ENCODE measurements at places on chromosomes 5 and 9. TPM values are rescaled to one million over a fixed set of nuclear protein-coding genes. Genes with fewer than 3 reads are reported as not detected.

ANKRD31 gene
- under 0.01 TPM for total RNA-seq

LHX3 gene
- total RNA-seq = not detected

CER1 gene
- 1.8 TPM for total RNA-seq

DMRT1 gene
- not detected for total RNA-seq

TAS2R1 gene
- not detected for total RNA-seq

POU5F2 gene
- 0.35 TPM for total RNA-seq

OXCT1 gene
- 41.3 TPM for total RNA-seq

DNA sequence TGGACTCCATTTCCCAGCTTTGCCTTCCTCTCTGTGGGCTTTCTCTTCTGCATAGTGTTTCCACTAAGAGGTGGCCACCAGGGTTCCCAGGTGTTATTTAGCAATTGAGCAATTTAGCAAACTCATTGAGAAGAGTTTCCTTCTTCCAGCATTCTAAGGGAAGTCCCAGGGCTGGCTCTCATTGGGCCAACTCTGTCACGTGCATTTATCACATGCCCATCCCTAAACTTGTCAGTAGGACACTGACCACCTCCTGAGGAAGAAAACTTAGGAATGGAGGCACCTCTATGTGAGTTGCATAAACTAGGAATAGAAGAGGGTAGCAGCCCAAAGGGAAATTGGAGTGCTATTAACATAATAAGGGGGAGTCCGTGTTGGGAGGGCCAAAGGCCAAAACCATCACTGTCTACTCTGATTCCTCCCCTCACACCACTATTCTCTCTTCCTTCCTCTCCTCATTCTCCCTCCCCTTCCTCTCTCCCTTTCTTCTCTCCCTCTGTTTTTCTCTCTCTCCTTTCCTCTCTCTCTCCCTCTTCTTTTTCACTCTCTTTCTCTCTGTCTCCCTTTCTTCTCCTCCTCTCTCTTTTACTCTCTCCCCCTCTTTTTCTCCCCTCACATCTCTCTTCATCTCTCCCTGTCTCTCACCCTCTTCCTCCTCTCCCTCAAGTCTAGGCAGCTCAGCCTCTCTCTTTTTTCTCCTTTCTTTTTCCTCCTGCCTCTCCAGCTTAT, 213.4 kb downstream of the PALM2AKAP2 start:
- no peaks in the 10 kb centered on the region for H3K4me1 ChIP-seq
- no peak for DNase-seq
- H3K4me3 ChIP-seq = no peak overlapping the region

- no peaks in the 10 kb centered on the region for H3K36me3 ChIP-seq
- H3K4me3 ChIP-seq = no peak overlapping the region
- H3K27ac ChIP-seq = no peak overlapping the region
- no peak for DNase-seq
- no peaks in the 10 kb centered on the region for H3K4me1 ChIP-seq
- H3K27me3 ChIP-seq = no peaks in the 10 kb centered on the region
Observed at GRCh38 chr9:29514336-29514735, 1941.1 kb upstream of the C9orf72 start.

DNA sequence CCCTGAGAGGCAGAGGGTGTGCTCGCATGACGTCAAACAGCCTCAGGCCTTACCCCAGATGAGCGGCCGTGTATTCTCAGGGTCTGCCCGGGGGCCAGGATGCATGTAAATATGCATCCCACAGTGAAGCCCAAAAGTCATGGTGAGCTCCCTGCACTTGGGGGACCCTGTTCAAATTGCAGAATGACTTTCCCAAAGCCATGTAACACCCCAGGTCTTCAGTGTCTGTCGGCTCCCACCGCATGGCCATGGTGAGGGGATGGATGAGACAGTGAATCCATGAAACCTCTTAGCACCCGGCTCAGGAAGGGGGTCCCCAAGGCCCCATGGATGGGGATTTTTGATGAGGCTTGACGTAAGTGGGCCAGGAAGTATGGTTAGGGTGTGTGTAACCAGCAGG, 9.3 kb upstream of the COL5A1 start:
- DNase-seq = no peak
- no peak overlapping the region for H3K27ac ChIP-seq
- H3K27me3 ChIP-seq = no peaks in the 10 kb centered on the region
- no peaks in the 10 kb centered on the region for H3K4me1 ChIP-seq
- H3K36me3 ChIP-seq = no peaks in the 10 kb centered on the region

GRCh38 chr5:126373375-126374108, 49.7 kb upstream of the GRAMD2B start:
- DNase-seq = no peak
- no peak overlapping the region for H3K4me3 ChIP-seq
- H3K4me1 ChIP-seq = peaks cover 8% of the 10 kb centered on the region
- no peaks in the 10 kb centered on the region for H3K27me3 ChIP-seq
- H3K36me3 ChIP-seq = no peaks in the 10 kb centered on the region

DNA sequence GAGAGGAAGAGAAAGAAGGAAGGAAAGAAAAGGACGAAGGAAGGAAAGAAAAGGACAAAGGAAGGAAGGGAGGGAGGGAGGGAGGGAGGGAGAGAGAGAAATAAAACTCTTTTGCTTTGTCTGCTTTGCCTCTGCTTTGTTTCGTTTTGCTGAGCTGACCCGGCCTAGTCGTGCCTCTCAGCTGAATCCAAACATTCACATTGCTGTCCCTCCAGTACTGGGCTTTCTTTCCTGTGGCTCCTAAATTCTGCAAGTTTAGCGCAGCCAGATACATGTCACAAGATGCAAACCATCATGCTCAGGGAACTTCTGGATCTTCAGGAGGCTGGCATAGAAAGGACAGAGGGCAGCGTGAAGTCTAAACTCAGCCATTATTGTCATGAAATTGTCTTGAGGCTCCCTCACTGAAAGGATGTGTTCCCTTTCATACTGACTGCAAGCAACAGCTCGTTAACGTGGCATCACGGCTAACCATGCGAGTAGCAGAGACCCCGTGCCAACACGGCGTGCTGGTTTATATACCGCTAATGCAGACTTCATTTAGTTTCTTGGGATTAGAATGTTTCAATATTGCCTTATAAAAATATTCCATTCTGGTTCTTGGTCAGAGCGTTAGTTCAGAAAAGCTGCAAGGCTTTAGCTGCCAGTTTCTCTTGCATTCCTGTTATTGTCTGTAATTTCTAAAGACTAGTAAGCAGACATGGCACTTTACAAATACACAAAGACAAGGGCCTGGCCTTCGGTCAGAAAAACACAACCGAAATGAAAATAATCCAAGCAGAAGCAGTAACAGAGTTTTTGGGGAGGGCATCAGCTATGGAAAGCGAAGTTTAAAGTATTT, 94.2 kb downstream of the TMEM174 start:
- no peak overlapping the region for H3K4me3 ChIP-seq
- no peak overlapping the region for H3K27ac ChIP-seq
- no peaks in the 10 kb centered on the region for H3K4me1 ChIP-seq
- DNase-seq = no peak
- H3K36me3 ChIP-seq = no peaks in the 10 kb centered on the region

GRCh38 chr9:4684820-4685219, 5.5 kb downstream of the CDC37L1 start:
- H3K27ac ChIP-seq = no peak overlapping the region
- H3K27me3 ChIP-seq = no peaks in the 10 kb centered on the region
- DNase-seq = no peak
- H3K4me3 ChIP-seq = no peak overlapping the region
- H3K4me1 ChIP-seq = peaks cover 13% of the 10 kb centered on the region

DNA sequence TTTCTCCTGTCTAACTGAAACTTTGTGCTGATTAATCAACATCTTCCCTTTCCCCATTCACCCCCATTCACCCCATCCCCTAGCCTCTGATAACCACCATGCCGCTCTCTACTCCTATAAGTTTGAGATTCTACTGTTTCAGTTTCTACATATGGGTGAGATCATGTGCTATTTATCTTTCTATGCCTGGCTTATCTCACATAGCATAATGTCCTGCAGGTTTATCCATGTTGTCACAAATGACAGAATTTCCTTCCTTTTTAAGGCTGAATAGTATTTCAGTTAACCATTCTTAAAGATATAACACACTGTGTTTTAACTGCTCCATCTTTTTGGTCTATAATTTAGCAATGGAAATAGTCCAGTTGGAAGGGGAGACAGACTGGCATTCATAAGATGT, 205.1 kb downstream of the SNCAIP start:
- DNase-seq = no peak
- H3K27me3 ChIP-seq = peaks cover 25% of the 10 kb centered on the region
- no peaks in the 10 kb centered on the region for H3K4me1 ChIP-seq
- no peak overlapping the region for H3K27ac ChIP-seq

GRCh38 chr9:90423661-90424193, 218.9 kb downstream of the DIRAS2 start:
- no peaks in the 10 kb centered on the region for H3K36me3 ChIP-seq
- no peaks in the 10 kb centered on the region for H3K27me3 ChIP-seq
- no peak overlapping the region for H3K4me3 ChIP-seq
- no peak for DNase-seq
- H3K27ac ChIP-seq = no peak overlapping the region

- DNase-seq = no peak
- H3K4me3 ChIP-seq = no peak overlapping the region
- no peaks in the 10 kb centered on the region for H3K4me1 ChIP-seq
- no peaks in the 10 kb centered on the region for H3K36me3 ChIP-seq
- no peaks in the 10 kb centered on the region for H3K27me3 ChIP-seq
Observed at GRCh38 chr5:54629115-54629514, 111.6 kb downstream of the SNX18 start.

- no peak overlapping the region for H3K27ac ChIP-seq
- H3K4me3 ChIP-seq = no peak overlapping the region
- H3K27me3 ChIP-seq = no peaks in the 10 kb centered on the region
- no peaks in the 10 kb centered on the region for H3K36me3 ChIP-seq
Observed at GRCh38 chr5:142939006-142939405, 168.8 kb downstream of the ARHGAP26 start.

DNA sequence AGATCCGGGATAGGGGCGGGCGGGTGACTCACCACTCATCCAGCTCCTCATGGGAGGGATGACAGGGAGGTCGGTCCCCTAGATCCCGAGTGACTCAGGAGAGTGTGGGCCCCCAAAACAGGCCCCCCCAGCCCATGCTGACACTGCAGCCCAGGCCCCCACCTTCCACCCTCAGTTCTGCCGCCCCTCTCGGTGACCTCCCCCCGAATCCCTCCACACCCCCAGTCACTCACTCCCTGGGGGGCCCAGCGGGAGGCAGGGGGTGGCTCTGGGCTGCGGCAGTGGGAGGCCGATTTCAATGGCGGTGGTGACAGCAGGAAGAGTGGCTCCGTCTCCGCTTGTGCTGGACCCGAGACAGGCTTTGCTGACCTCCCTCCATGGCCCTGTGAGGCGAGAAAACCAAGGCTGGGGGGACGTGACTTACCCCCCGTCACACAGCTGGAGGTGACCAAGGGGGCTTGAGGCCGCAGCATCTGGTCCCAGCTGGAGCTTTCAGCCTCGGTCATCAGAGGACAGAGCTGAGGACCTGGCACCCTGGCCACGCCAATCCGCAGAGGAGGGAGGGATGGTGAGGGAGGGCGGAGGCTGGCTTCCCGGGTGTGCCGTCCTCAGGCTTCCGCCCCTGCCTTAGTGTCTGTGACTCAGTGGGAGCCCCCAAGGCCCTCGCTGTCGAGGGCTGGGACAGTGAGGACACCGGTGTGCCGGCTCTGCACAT, 9.0 kb downstream of the GPSM1 start:
- H3K4me3 ChIP-seq = no peak overlapping the region
- H3K36me3 ChIP-seq = peaks cover 6% of the 10 kb centered on the region
- no peaks in the 10 kb centered on the region for H3K4me1 ChIP-seq
- H3K27ac ChIP-seq = no peak overlapping the region
- no peaks in the 10 kb centered on the region for H3K27me3 ChIP-seq
- no peak for DNase-seq

- H3K27me3 ChIP-seq = no peaks in the 10 kb centered on the region
- H3K4me1 ChIP-seq = no peaks in the 10 kb centered on the region
- no peaks in the 10 kb centered on the region for H3K36me3 ChIP-seq
- H3K4me3 ChIP-seq = no peak overlapping the region
Observed at GRCh38 chr5:158716668-158717067, 383.0 kb downstream of the EBF1 start.

DNA sequence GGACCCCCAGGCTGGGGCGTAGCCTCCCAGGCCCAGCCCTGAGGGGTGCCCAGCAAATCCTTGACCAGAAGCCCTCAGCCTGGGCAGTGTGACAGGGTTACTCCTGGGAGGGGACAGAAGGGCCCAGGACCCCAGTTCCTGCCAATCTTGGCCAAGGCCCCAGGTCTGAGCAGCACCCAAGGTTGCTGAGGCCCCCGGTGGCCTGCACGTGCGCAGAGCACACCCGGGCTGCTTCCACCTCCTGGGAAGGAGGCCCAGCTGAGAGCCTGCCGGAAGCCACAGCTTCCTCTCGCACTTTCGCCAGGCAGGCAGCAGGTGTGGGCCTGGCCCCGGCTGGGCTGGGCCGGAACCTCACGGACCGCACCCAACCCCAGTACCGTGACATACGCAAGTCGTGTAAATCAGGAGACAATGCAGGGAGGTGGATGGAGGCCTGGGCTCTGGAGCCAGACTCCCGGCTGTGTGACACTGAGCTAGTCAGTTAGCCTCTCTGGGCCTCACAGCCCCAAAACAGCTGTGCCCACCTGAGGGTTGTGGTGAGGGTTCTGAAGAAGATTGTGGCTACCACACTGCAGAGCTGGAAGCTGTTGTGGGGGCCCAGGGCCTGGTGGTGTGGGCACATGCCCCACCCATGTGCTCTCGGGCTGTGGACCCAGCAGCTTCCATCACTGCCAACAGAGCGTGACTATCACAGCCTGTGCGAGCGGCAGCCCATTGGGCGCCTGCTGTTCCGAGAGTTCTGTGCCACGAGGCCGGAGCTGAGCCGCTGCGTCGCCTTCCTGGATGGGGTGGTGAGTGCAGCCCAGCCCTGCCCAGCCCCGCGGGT, 5.1 kb downstream of the GRK6 start:
- H3K27ac ChIP-seq = no peak overlapping the region
- H3K36me3 ChIP-seq = peaks cover 39% of the 10 kb centered on the region
- H3K4me3 ChIP-seq = no peak overlapping the region
- H3K4me1 ChIP-seq = no peaks in the 10 kb centered on the region
- no peak for DNase-seq

- H3K27me3 ChIP-seq = no peaks in the 10 kb centered on the region
- H3K4me1 ChIP-seq = no peaks in the 10 kb centered on the region
- DNase-seq = no peak
- no peak overlapping the region for H3K27ac ChIP-seq
Observed at GRCh38 chr9:125176636-125177035, 13.0 kb downstream of the PPP6C start.

GRCh38 chr5:10333154-10334006, 20.1 kb upstream of the MARCHF6 start:
- H3K27ac ChIP-seq = no peak overlapping the region
- H3K27me3 ChIP-seq = peaks cover 75% of the 10 kb centered on the region
- peak; percentile 59 for DNase-seq
- H3K36me3 ChIP-seq = no peaks in the 10 kb centered on the region
- peak overlapping the region; percentile 62 for H3K4me3 ChIP-seq

DNA sequence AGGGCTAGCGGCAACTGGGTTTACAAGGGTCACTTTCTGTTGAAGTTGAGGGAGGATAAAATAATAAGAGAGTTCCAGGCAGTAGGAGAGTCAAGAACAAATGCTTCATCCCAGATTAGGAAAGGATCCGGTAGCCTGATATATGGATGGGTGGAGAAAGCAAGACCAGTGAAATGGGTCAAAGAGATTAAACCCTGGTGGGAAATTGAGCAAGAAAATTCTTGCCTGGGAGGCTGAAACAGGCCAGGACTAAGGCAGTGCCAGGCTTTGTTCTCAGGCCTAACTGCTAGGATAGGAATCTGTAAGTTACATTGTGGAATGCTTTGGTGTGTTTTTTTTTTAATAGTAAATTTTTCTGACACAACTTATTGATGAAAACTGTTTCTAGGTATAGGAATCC, 257.4 kb upstream of the RFX3 start:
- H3K36me3 ChIP-seq = no peaks in the 10 kb centered on the region
- H3K27me3 ChIP-seq = no peaks in the 10 kb centered on the region
- H3K4me3 ChIP-seq = no peak overlapping the region
- no peak overlapping the region for H3K27ac ChIP-seq
- no peaks in the 10 kb centered on the region for H3K4me1 ChIP-seq
- no peak for DNase-seq

- peaks cover 65% of the 10 kb centered on the region for H3K4me1 ChIP-seq
- DNase-seq = no peak
- H3K36me3 ChIP-seq = no peaks in the 10 kb centered on the region
- H3K4me3 ChIP-seq = no peak overlapping the region
Observed at GRCh38 chr5:125413496-125414274, 667.2 kb upstream of the ZNF608 start.

All from cardiac muscle cell (in vitro differentiated cells and primary cell).